ENCODE measurements at places on chromosomes 1 and 21.
A peak's percentile ranks its signal among the peaks of the same experiment; 100 is the strongest.

GRCh38 chr1:88566615-88567387, 117.3 kb upstream of the PKN2 start:
- no peak for DNase-seq

GRCh38 chr1:185398022-185398421, 81.0 kb upstream of the IVNS1ABP start:
- DNase-seq: no peak

- DNase-seq: no peak
These were observed 26.6 kb downstream of the SCYL3 start for GRCh38 chr1:169867012-169867675.

- peak; percentile 43 for DNase-seq
These were observed 1.7 kb downstream of the TMCC2 start for GRCh38 chr1:205229399-205229871.

DNA sequence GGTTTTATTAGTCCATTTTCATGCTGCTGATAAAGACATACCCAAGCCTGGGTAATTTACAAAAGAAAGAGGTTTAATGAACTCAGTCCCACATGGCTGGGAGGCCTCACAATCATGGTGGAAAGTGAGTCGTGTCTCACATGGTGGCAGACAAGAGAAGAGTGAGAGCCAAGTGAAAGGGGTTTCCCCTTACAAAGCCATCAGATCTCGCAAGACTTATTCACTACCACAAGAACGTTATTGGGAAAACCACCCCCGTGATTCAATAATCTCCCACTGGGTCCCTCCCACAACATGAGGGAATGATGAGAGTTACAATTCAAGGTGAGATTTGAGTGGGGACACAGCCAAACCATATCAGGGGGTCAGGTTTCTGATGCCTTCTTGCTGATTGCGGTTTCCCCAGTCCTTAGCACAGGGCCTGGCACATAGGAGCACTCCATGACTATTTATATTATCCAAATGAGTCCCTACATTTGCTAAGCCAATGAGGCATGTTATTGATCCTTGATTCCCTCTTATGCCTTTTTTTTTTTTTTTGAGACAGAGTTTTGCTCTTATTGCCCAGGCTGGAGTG, 35.3 kb upstream of the PAXBP1 start:
- DNase-seq: no peak

DNA sequence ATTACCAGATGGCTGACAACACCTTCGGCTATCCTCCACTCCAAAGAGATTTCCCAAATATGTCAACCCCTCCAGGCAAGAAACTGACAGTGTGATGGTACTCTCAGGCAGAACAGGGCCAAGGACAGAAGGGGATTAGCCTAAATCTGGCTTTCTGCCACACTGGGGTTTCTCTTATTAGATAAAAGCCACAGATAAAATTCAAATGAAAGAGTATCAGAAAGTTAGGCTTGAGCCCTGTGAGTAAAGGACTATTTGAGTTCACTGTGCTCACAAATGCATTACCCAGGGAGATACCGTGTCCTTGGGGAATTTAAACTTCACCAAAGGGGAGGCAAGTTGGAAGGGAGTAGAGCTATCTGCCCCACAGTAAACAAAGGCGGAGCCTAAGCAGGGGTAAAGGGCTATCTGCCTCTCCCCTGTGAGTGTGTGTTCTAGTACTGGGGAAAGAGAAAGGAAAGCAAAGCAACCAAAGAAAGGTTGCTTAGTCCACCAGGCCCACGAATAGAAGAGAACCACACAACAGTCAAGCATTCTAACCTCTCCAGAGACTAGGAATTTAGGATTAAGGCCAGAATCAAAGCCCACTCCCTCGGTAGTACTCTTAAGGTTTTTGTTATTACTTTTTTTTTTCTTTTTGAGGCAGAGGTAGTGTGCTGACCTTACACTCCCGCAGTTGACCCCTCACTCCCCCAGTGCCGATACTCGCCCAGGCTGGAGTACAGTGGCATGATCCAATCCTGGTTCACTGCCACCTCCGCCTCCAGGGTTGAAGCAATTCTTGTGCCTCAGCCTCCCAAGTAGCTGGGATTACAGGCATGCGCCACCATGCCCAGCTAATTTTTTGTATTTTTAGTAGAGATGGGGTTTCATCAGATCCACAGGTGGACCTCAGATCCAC, 12.7 kb downstream of the TPM3 start:
- no peak for DNase-seq

DNA sequence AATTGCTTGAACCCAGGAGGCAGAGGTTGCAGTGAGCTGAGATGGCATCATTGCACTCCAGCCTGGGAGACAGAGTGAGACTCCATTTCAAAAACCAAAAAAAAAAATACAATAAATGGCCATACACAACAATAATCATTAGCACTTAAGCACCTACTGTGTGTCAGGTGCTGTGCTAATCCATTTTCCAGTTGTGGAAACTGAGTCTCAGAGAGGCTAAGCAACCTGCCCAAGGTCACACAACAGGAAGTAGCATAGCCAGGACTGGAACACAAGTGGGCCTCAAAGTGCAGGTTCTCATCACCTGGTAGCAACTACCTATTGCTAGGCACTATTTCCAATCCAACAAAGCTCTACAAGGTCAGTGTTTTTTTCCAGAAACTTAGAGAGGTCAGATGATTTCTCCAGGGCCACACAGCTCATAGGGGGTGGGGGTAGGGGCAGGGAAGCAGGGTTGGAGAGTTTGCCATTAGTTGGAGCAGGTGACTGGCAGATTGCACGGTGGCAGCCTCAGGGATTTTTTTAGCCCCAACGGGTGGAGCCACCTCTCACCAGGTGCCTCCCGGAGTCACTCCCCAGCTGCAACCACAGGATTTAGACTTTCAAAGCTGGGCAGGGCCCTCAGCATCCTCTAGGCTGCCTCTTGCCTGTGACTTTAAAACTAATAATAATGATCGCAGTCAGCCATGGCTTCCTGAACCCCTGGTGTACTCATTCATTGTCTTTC, 52.5 kb upstream of the ID3 start:
- no peak for DNase-seq

GRCh38 chr1:231611851-231612250, 14.7 kb upstream of the DISC1 start:
- DNase-seq: no peak

GRCh38 chr1:160178731-160179130, 11.6 kb upstream of the CASQ1 start:
- no peak for DNase-seq

GRCh38 chr1:201059401-201059800, 35.9 kb upstream of the KIF21B start:
- no peak for DNase-seq

DNA sequence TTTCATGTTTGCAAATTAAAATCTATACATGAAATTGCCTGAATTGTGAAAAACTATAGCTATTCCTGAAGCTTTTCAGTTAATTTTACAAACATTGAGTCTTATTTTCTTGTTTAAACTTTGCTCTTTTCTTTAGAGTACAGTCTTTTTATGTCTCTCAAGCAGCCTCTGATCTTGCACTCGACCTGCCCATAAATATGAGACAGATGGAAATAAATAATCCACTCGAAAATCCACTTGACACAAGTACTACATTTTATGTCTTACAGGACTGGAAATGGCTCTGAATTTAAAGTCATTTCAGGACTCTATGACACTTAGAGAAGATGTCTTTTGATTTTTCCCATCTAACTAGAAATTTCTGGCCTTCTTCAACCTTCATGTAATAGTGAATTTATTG, 283.8 kb downstream of the USP25 start:
- DNase-seq: no peak

DNA sequence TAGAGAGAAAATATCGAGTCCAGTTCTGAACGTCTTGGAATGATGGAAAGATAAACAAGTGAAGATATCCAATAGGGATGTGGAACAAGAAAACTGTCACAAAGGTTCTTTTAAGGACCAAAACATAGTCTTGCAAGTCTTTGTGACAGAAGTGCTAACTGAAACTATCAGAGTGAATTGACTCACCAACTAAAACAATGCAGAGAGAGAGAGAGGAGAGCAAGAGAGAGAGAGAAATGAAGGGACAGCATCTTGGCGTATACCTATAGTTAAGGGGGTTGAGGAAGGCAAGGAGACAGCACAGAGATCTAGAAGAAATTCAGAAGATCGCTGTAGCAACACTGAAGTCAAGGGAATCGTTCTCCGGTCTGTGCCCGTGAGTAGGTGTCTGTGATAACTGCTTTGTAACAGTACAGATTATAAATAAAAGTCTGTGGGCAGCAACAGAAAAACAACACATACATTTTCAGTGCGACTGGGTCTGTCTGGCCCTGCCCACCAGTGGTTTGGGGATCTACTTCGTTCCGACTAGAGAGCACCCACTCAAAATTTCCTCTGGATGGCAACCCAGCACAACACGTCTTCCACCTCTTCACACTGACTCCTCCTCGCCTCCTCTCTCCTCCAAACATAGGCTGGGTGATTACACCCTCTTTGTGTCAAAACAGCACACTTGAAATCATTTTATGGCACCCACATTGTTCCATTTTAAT, 4.8 kb upstream of the COA6 start:
- DNase-seq: no peak

GRCh38 chr1:17027900-17028299, 16.2 kb upstream of the ATP13A2 start:
- DNase-seq: no peak

DNA sequence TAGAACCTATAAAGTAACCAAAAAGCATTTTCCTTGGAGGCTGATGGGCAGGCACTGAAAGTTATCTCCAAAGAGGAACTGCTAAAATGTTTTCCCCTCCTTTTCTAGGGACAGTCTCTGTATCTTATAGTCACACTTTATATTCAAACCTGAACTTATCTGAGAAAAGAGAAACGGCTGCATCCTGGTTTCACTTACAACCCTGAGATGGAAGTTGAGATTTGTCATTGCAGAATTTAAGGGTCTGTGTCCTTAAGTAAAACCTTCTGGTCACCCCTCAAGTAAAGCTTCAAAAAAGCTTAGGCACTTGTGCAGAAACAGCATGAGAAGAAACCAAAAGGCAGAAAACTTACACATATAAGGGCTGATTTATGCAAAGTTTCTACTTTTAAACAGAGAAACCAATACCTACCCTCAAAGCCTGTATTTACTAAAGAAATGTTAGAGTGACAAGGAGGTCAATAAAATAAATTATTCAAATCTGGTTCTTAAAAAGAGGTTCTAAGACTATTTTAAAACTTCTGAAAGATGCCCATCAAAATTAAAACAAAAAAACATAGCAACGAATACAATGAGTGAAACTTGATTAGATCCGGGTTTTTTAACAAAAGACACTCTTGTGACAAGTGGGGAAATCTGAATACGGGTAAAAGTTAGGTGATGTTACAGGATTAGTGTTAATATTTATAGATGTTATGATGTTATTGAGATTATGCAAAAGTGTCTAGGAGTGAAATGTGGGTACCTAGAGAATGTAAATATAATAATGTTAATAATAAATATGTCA, 9.9 kb downstream of the CD58 start:
- DNase-seq: no peak

Measured in effector memory CD8-positive, alpha-beta T cell (primary cell).